Fibroblast of lung (primary cell): ENCODE measurements at places on chromosomes 2 and 18. TPM values are rescaled to one million over a fixed set of nuclear protein-coding genes. Genes with fewer than 3 reads are reported as not detected.

PDIA6 gene
- 275 and 420 TPM in 2 replicates for total RNA-seq

HNMT gene
- total RNA-seq: 139 and 163 TPM in 2 replicates

SLC14A1 gene
- total RNA-seq: 2.3 and 31.0 TPM in 2 replicates

CNRIP1 gene
- total RNA-seq: 34.7 and 39.8 TPM in 2 replicates
